ENCODE measurements at places on chromosomes 5 and 9.

GRCh38 chr9:88954066-88954465 is 37.2 kb upstream of the S1PR3 start:
- DNase-seq, result peak; percentile 21

GRCh38 chr5:172322028-172322965 is 38.7 kb upstream of the UBTD2 start:
- DNase-seq, result no peak

GRCh38 chr9:136133191-136133958 is 14.7 kb upstream of the TMEM250 start:
- no peak for DNase-seq

GRCh38 chr9:82799286-82799685 is 263.7 kb downstream of the RASEF start:
- DNase-seq, result no peak

GRCh38 chr9:92359394-92359995 is 33.7 kb downstream of the CENPP start:
- no peak for DNase-seq

- no peak for DNase-seq
These were observed 55.3 kb upstream of the SARDH start for GRCh38 chr9:133793471-133793870.

GRCh38 chr9:24932785-24933184 is 387.1 kb upstream of the IZUMO3 start:
- DNase-seq, result no peak

DNA sequence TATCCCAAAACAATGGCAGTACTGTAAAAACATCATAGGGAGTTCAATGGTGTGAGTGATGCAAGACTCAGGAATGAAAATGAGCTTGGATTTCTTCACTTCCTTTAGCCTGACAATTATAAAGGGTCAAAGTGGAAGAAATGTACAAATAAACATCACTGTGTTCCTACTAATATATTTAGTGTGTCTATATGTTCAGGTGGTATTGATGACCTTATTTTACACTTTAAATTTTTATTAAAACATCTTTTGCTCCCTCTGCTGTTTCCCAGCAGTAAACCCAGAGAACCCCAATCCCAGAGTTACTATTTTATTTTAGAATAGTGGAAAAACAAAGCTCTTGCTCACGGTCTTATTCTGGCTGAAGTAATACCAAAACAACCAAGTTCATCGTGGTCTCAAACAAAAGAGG is 2.0 kb downstream of the LOX start:
- DNase-seq, result no peak

DNA sequence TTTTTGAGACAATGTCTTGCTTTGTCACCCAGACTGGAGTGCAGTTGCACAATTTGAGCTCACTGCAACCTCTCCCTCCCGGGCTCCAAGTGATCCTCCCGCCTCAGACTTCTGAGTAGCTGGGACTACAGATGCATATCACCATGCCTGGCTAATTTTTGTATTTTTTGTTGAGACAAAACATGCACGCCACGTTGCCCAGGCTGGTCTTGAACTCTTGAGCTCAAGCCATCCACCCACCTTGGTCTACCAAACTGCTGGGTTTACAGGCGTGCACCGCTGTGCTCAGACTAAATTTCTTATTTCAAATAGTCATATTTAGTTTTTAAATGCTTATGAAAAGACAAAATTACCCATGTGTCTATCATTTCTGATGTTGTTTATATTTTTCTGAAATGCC is 2324.1 kb downstream of the MAT2B start:
- no peak for DNase-seq

DNA sequence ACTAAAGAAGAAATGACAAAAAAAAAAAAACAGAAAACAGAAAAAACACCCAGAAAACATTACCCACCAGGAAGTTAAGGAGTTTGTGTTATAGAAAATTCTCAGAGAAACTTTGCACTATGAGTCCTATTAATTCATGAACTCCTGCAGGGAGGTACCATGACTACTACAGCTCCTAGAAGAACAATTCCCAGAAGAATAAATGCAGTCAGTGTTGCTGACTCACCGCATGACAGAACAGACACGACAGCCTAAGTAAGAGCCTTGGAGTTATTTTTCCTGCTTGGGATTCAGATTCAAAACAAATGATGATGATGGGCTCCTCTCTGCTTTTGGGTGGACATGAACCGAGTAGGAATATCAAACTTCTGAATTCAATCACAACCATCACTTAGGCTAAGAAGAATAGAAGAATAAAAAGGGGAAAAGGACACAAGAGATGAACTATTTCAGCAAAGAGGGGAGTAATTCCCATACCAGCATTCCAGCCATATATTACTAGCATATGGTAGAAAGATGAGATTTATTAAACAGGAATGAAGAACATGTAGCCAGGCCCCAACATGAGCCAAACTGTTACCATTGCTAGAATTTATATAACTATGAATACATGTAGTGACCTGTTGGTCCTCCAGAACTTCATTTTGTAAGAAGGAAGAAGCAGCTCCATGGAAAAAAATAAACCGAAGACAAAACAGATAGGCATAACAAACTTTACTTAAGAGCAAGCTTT is 209.6 kb upstream of the PDE4D start:
- DNase-seq, result no peak

GRCh38 chr5:157926977-157927376 is 68.0 kb upstream of the CLINT1 start:
- DNase-seq, result no peak

- no peak for DNase-seq
These were observed 930 bp downstream of the SARDH start for GRCh38 chr9:133737071-133737773.

DNA sequence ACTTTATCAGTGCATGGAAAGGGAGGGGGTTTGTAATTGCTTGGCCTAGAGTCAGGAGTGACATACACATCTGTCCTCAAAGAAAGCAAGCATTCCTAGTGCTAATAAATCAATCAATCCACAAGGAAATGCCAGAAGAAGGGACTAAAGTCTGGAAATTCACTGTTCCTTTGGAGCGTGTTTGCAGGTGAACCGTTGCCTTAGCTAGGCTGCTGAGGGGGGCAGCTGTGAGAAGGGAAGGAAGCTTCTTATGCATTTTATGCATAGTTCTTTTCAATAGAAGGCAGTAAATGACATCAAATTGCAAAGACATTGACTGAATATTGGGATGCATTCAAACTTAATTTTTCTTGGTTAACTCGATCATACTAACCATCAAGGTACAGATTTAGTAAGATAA is 1092.5 kb upstream of the SEMA6A start:
- DNase-seq, result no peak

DNA sequence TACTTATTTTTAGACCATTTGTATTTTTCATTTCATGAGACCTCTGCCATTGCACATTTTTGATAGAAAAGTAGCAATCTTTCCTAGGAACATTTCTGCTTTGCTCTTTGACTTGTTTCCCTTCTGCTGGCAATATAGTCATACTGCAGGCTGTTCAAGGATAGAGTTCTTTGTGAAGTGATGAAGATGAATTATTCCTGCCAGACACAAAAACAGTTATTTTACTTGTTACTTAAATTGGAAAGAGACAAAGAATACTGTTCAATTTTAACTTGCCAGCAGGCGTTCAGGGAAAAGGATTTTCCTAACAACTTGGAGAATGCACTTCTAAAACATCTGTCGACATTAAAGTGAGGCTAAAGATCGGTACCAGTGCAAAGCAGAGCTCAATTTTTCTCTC is 251.7 kb upstream of the ACTBL2 start:
- DNase-seq, result no peak

- peak; percentile 27 for DNase-seq
These were observed 34.5 kb downstream of the TSTD2 start for GRCh38 chr9:97598461-97599288.

GRCh38 chr5:81420039-81420667 is 26.2 kb upstream of the ACOT12 start:
- peak; percentile 78 for DNase-seq

DNA sequence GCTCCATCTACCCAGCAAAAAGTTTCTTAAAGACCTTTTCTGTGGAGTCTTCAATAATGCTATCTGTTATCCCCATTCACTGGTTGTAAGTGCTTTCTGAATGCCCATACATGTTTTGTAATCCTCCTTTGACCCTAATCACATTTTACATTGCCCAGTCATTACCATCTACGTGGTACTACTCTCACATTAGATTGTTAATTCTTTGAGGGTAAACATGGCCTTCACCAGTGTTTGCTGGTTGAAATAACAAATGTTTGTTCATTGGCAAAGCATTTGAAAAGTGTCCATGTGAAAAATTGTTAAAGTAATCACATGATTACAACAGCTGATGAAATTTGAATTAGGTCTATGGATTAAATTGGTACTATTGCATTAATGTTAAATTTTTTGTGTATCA is 31.8 kb downstream of the MEGF10 start:
- DNase-seq, result no peak

GRCh38 chr9:108093773-108094675 is 604.5 kb upstream of the KLF4 start:
- DNase-seq, result no peak

GRCh38 chr9:105116052-105116868 is 128.2 kb upstream of the SLC44A1 start:
- DNase-seq, result no peak

DNA sequence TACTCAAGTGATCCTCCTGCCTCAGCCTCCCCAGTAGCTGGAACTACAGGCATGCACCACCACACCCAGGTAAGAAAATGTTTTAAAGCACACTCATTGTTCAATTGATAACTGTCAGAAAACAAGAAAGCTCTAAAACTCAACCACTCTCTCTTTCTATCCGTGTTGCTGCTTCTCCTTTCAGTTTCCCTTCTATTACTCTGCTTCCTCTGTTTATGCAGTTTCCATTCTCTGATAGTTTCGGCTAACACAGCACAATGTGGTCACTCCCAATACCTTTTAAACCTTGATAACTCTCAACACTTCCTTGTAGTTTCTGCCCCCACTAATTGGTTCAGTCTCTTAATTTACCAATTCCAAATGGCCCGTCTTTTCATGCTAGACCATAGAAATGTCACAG is 59.2 kb upstream of the NR4A3 start:
- no peak for DNase-seq

- no peak for DNase-seq
These were observed 159.6 kb upstream of the ALDH1B1 start for GRCh38 chr9:38232895-38233294.

DNA sequence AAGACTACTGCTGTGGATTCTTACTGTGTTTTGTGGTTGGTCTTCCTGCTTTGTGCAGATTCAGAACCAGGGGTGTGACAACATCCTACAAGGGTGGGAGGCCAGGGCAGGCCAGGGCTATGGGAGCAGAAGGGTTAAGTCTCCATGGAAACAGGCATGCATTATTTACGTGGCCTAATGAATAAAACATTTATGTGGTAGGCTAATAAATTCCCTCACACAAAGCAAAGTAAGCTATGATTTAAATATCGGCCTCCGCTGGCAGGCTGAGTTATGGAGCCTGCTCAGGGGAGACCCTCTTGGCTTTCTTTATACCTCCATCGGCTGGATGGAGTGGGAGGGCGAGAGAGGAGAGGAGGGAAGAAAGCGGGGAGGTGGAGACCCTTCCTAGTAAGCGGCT is 230.3 kb upstream of the MVB12B start:
- no peak for DNase-seq

- DNase-seq, result no peak
These were observed 397.8 kb downstream of the EFNA5 start for GRCh38 chr5:107272954-107273353.

GRCh38 chr5:180782748-180783147 is 19.9 kb downstream of the MGAT1 start:
- no peak for DNase-seq

- DNase-seq, result no peak
These were observed 428.4 kb downstream of the KDM4C start for GRCh38 chr9:7186175-7186574.

DNA sequence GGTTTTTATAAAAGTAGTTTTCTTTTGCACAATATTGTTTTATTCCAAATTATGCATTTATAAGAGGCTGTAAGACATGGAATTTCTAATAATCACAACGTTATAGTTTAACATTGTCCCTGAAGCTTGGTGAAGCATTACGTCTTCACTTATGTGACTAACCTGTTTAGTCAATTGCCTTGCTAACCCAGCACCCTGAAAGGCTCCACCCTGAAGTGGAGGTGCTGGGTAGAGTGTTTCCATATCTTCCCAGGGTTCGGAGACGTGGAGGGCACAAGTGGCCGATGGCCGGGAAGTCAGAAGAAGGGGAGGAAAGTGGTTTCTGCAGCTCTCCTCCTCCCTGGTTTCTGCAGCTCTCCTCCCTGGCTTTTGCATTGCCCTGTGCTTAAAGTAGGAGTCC is 83.4 kb downstream of the TRIO start:
- DNase-seq, result no peak

- DNase-seq, result no peak
These were observed 214.1 kb downstream of the SMARCA2 start for GRCh38 chr9:2229109-2229721.

DNA sequence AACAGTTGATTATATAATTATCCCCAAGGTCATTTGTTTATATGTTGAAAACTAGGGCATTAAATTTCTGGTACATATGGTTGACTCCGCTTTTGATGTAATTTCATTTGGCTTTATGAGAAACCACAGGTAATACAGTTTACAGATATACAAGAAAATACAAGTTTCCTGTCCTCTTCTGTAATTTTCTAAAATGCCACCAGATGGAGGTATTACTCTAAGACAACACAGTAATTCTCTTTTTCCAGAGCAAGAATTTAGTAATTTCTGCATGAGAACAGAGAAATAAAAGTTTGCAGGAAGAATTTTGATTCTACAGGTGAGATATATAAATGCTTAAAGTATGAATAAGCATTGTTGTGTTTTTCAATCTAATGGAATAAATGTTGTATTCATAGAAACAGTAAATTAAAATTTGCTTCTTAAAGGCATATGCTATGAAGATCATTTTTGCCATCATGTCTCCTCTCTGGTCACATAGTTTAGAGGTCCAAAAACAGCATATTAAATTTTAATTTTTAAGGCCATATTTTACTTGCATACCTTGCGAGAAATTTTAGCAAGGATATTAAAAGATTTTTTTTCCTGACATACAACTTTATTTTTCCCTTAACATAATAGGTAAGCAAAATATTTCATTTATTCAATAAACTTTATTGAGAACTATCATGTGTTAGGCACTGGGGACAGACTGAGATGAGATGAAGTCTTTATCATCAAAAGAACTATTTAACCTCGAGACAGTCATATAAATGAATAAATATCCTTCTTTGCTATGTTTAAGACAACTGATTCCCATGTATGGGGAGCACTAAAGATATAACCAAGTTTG is 22.7 kb downstream of the CHD1 start:
- no peak for DNase-seq

GRCh38 chr9:118091711-118092500 is 387.7 kb downstream of the TLR4 start:
- DNase-seq, result no peak

DNA sequence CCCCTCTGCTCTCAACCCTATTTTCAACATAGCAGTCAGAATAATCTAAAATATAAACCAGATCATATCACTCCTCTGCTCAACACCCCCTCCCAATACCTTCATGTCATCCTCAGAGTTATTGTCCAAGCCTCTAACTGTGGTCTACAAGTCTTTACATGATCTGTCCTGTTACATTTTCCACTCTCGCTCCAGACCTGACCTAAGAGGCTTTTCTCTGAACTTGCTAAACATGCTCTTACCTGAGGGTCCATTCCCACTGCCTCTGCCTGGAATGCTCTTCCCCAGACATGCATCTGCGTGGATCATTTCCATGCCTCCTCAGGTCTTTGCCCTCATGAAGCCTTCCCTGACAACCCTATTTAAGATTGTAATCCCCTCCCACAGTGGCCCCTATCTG is 12.0 kb downstream of the NIPSNAP3B start:
- no peak for DNase-seq
